ENCODE measurements at places on chromosomes 5 and 9. TPM values are rescaled to one million over a fixed set of nuclear protein-coding genes. Genes with fewer than 3 reads are reported as not detected.
A peak's percentile ranks its signal among the peaks of the same experiment; 100 is the strongest.

DNA sequence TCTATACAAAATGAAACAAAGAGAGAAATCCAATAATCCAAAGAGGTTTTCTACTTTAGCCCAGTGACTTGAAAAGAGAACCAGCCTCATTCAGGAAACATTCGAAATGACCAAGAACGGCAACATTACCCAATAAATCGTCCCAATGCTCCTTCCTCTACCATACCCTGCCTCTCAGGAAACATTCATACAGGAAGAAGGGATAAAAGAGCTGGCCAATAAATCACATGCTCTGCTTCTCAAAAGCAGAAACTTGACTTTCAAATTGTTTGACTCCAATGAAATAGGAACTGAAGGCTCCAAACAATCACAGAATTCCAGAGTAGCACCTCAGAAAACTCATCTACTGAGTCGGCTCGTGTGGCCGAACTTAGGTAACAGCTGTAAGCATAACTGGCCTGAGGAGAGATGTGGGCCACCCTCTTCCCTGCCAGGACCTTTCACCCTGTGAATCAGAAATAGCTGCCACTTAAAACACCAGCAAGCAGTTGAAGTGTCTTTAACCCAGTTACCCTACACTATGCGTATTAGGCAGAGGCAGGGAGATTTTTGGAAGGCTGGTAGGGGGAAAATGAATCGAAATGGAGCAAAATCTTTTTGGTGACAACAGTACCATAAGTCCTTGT lies 14.6 kb downstream of the ARL15 start:
- peaks cover 64% of the 10 kb centered on the region for H3K4me1 ChIP-seq
- H3K36me3 ChIP-seq: peaks cover 1% of the 10 kb centered on the region
- H3K27ac ChIP-seq: peak overlapping the region; percentile 53
- no peak overlapping the region for H3K4me3 ChIP-seq
- no peaks in the 10 kb centered on the region for H3K27me3 ChIP-seq

GRCh38 chr5:95048628-95049027 lies 236.3 kb downstream of the MCTP1 start:
- H3K4me3 ChIP-seq: no peak overlapping the region
- H3K4me1 ChIP-seq: no peaks in the 10 kb centered on the region

DNA sequence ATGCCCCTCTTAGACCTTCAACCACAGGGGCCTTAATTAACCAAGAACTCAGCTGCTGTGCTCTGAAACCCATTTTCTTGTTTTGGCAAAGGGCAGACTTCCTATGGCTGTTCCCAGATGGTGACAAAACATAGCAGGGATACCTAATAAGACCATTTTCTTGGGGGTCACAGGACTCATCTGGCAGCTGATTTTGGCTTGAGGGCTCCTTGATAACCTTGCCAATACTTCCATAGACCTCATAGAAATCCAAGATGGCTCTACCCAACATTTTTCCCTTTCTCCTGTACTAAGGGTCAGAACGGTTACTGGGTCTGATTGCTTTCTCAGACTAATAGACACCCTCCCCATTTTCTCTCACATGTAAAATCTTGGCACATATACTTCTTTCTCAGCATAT lies 757.7 kb upstream of the SEMA6A start:
- no peaks in the 10 kb centered on the region for H3K36me3 ChIP-seq
- DNase-seq: no peak
- H3K27me3 ChIP-seq: no peaks in the 10 kb centered on the region
- H3K27ac ChIP-seq: no peak overlapping the region

GRCh38 chr5:135488727-135489465 lies 36.7 kb upstream of the TIFAB start:
- H3K4me3 ChIP-seq: no peak overlapping the region
- H3K27ac ChIP-seq: no peak overlapping the region
- H3K4me1 ChIP-seq: peaks cover 7% of the 10 kb centered on the region
- H3K36me3 ChIP-seq: peaks cover 2% of the 10 kb centered on the region

DNA sequence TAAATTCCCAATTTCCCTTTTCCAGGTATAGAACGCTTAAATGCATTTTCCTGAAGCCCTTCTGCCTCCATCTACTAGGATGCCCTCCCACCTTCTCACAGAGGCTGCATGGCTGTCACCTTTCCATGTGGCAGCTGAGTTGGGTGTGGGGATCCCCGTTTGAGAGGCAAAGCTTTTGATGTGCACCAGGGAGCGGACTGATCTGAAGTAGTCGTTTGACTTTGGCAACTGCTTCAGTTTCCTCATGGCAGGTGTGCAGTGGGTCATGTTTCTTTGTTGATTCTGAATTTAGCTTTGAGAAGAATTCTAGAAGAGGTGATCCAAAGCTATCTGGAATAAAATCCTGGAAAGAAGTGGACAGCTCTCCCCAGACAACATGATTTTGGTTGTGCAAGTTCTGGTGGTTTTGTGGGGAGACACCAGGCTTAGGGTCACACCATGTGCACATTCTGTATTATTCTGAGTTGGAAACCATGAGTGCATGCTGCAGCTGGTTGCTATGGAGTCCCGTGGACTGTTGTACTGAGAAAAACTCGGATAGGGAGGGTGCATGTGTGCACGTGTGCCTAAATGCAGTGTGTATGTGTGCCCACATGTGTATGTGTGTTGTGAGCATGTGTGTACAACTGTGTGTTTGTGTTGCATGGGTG lies 63.5 kb downstream of the GADD45G start:
- no peak overlapping the region for H3K4me3 ChIP-seq
- H3K27me3 ChIP-seq: peaks cover 5% of the 10 kb centered on the region
- H3K4me1 ChIP-seq: no peaks in the 10 kb centered on the region

DNA sequence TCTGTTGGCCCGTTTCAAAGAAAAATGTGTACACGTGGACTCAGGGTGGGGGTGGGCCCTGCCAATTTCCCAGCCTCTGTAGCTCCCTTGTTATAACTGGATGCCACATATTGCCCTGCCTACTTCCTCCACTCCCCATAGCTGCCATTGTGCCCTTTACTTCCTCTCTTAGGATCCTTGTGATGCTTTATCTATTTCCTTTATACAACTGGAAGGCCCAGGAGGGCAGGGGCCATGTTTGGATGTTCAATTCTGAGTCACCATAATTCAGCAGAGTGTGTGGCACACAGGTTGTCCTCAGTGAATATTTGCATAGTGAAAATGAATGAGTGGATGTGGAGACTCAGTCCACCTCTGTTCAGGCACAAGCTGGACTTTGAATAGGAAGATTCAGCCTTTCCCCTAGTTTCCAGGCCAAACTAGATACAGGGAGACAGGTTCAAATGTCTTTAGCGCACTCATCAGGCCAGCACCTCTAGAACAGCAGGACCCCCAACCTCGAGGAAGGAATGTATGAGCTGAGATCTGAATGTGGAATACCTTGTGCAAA lies 10.6 kb upstream of the FEM1C start:
- H3K27me3 ChIP-seq: peaks cover 26% of the 10 kb centered on the region
- no peak overlapping the region for H3K4me3 ChIP-seq
- H3K4me1 ChIP-seq: no peaks in the 10 kb centered on the region
- H3K27ac ChIP-seq: no peak overlapping the region
- DNase-seq: no peak

The ADAMTS12 gene
- polyA plus RNA-seq: not detected

The NAIP gene
- polyA plus RNA-seq: 2.4 TPM

All from naive thymus-derived CD8-positive, alpha-beta T cell (primary cell).